ENCODE measurements at places on chromosomes 6 and 20.

DNA sequence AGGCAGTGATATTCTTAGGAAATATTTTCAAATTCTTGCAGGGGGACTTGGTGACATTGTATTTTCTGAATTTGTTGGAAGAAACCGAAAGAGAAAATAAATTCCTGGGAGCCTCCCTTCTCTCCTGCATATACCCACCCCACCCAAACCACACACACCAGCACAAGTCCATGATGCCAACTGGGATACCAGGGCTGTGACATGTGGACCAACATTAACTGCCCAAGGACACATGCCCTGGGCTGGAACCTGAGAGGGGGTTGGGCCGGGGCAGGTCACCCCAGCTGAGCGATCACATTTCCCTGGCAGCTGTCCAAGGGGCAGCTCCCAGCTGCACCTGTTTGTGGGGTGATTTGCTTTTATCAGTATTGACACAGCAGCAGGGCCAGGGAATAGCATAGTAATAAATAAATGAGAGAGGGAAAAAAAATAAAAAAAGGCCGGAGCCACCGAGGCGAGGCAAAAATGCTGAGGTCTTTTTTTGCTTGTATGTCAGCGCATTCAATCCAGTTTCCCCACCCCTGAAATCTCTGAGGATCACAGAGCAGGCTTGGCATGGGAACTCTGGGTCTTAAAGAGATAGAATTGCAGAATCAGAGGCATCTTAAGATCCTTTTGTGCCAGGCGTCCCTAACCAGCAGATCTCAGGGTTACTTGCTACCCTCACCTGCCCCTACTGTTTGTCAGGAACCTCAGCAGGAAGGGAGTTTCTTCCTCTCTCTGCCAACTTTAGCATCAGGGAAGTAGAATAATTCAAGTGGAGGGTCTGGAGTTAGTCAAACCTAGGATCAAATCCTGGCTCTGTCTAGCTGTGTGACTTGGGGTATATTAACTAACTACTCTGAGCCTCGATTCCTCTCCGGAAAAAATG, 66.5 kb upstream of the PIM1 start:
- DNase-seq, result no peak

DNA sequence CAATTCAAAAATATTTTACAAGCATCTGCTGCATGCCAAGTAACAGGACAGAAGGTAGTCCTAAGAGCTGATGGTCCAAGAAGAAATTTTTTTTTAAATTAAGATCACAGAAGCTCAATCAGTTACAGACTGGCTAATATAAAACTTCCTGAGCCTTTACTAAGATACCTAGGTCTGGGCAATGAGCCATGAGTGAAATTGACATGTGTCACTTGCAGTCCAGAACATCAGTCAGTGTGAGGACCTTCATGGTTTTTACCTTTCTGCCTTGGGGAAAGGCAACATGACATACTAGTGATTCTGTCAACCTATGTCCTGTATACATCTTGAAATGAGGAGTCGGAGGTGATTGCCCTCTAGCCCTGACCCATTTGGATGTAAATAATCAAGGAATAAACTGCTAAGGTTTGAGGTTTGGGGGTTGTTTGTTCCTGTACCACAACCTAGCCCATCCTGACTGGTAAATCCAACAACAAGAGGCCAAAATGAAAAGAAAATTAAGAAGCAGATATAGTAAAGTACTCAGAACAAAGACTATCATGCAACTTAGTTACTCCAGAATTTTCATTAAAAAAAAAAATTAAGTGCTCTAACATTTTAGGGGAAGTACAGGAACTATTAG, 70.0 kb downstream of the CNKSR3 start:
- no peak for DNase-seq

GRCh38 chr20:49477200-49477599, 5.3 kb downstream of the KCNB1 start:
- DNase-seq, result no peak

DNA sequence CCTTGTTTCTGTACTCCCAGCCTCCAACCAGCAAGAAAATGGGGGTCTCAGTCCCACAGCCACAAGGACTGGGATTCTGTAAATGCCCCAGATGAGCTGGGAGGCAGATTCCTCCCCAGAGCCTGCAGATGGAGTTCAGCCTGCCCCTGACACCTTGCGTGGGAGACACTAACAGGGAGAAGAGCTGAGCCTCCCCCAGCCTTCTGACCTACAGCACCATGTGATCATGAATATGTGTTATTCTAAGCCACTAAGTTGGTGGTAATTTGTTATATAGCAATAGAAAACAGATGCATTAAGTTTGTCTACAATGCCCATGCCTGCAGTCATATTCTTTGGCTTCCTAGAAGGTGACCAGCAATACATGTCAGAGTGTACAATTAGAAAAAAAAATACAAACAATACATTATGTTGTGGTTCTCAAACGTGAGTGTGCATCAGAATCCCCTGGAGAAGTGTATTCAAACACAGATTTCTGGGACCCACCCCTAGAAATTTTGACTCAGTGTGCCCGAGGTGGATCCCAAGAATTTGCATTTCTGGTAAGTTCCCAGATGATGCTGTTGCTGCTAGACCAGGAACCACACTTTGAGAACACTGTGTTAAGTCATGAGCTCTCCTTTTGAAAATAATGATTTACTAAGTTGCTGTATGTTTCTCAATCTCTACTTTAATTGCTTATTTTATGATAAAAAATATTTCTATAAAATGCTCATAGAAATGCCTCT, 39.9 kb downstream of the SLC22A3 start:
- no peak for DNase-seq

- DNase-seq, result no peak
Observed at GRCh38 chr20:63765902-63766301, 26.3 kb downstream of the SLC2A4RG start.

DNA sequence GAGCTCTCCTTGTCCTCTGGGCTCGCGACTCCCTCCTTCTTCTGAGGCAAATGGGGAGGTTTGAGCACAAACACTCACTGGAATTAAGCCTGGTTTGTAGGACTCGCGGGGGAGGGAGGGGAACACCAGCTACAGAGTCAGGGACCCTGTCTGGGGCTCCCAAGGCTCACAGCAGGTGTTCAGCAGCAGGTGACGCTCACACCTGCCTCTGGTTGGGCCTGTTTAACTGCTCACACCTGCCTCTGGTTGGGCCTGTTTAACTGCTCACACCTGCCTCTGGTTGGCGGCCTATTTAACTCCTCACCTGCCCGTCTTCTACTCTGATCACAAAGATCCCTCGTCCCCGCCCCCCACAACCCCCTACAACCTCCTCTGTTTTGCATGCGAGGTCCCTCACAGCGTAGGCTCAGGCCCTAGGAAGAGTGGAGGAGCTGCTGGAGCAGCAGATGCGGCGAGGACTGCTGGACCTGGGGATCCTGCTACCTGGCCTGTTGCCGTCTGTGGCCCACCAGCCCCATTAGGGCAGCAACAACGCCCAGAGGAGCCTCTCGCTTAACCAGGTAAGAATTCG, 181.9 kb downstream of the ERMARD start:
- DNase-seq, result no peak

DNA sequence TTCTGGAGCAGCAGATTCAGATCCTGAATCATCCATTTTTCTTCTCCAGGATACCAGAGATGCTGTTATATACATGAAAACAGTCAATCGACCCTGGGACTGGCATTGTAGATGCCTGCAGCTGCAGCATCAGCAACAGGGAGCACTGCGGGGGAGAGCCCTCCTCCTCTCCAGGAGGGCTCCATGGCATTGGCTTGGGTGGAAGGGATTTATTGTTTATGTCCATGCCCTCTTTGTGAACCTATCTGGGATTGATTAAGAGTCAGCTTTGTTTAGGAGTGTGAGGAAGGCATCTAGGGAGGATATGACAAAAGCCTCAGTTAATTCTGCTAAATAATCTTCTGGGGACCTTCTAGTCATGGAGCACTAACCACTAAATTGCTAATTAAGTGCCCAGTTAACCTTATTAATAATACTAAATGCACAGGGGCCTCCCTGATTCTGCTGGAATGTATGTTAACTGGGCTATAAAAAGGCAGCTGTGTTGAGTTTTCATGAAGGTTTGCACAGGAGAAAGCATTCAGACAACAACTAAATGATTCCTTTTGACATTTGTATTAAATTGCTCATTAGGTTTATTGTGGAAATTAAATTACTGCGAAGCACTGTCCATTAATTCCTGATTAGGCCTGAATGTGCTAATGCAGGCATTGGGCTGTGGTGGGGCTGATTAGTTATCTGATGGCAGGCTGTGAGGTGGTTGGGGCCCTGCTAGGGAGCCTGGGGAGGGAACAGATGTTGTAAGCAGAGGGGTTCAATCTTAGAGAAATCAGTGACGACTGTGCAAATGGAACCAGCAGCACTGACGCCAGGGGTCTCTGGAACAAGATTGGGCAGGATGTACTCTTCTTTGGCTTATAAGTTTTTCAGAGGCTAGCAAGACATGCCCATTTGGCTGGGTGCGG, 57.6 kb downstream of the IMPG1 start:
- no peak for DNase-seq

- DNase-seq, result no peak
Observed at GRCh38 chr6:104705916-104706442, 153.7 kb downstream of the HACE1 start.

GRCh38 chr6:88378639-88379038, 212.5 kb upstream of the CNR1 start:
- no peak for DNase-seq

GRCh38 chr6:117423754-117424153, 2.0 kb downstream of the ROS1 start:
- DNase-seq, result no peak

- no peak for DNase-seq
Observed at GRCh38 chr6:11667876-11668275, 110.7 kb downstream of the ADTRP start.

DNA sequence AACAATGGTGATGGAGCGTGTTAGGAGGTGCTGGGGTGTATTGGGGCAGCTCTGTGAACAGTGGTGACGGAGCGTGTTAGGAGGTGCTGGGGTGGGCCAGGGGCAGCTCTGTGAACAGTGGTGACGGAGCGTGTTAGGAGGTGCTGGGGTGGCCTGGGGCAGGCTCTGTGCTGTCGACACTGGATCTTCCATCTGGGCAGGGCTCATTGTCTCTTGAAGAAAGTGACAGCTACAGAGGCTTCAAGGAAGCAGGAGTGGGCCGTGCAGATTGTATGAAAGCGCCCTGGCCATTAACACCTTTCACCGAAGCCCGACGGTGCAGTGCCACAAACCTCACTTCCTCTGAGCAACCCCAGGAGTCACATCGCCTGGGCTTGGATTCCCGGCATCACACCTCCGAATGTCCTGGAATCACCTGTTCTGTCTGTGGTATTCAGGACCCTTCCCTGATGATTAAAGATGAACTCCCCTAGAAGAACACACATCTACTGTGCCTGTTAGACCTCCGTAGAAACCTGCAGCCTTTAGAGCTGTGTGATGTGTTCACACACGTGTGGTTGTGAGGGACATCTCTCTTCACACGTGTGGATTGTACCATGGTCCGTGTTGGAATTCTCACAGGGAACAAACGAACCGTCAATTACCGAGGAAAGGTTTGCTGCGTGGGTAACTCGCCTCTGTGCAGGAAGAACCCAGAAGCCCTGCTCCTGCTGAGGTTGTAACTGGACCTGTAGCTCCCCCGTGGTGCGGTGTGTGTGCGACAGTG, 377.7 kb downstream of the THBS2 start:
- no peak for DNase-seq

DNA sequence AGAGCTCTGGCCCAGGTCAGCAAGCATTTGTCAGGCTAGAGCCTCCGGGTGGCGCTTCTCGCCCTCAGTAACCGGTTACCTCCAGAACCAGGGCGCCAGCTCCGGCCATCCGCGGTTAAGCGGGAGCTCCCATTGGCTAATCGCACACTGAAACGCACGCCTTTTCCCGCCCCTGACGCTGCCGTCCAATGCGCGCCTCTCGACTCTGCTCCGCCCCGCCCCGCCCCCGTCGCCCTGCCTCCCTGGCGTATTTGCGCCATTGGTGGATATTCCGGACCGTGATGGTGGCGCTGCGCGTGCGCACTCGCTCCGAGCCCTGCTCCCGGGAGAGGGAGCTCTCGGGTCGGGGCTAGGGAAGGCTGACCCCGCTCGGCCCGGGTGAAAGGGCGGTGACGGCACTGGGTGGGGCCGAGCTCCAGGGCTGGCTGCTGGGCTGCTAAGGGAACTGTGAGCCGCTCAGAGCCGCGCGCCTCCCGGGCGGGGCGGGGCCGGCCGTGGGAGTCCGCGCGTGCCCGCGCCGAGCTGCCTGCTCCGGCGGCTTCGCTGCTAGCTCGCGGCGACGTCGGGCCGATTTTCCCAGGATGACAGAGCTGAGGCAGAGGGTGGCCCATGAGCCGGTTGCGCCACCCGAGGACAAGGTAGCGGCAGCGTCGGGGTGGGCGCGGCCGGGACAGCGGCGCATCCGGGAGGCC, at the start of gene CDS2:
Gene CDS2 (plus strand): TSS at position 497 of the 692 bp plus-strand sequence. CDS start 85 bp downstream, at position 582.
- peak; percentile 100 for DNase-seq

Data from activated T-helper 1 cell treated with Interleukin-2 at 50 U/mL for 16 hours (primary cell).